ENCODE measurements at places on chromosomes 11 and 22.

DNA sequence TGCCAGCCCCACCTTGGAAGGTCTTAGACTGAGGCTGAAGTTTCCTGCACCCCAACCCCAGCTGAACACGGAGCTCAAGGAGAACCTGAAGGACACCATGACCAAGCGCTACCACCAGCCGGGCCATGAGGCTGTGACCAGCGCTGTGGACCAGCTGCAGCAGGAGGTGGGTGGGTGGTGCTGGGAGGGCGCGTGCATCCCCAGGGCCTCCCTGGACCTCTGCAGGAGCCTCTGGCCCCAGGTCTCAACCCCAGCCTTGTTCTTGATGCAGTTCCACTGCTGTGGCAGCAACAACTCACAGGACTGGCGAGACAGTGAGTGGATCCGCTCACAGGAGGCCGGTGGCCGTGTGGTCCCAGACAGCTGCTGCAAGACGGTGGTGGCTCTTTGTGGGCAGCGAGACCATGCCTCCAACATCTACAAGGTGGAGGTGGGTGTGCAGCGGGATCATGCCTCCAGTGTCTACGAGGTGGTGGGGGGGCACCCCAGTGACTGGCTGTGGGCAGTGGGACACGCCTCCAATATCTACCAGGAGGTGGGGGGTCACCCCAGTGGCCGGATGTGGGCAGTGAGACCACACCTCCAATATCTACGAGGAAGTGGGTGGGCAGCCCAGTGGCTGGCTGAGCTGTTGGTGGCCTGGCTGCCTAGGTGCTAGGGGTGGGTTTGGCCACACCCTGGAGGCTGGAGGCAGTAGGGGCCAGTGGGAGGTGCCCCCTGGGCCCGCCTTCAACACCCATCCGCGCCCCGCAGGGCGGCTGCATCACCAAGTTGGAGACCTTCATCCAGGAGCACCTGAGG is 4.6 kb downstream of the CD151 start:
- DNase-seq, result no peak

DNA sequence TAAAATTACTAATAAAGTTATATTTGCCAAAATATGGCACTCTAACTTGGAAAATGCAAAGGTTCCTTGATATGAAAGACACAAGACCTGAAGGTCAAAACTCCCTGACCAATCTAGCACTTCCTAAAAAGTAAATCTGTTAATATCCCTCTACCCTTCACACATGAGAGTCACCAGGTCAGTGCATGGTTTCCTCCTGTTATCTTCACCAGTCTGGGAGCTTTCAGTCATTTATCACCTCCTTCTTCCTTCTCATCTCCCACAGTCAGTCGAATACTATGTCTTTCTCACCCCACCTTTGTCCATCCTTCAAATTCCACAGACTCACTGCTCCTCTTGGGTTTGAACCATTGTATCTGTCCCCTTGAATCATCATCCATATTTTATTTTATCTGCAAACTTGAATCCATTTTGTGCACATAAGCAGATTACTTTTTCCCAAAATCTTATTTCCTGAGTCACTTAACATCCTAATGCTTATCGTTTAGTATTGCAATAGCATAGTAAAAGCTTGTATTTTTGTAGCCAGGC is 2.6 kb downstream of the HBE1 start:
- DNase-seq, result no peak

DNA sequence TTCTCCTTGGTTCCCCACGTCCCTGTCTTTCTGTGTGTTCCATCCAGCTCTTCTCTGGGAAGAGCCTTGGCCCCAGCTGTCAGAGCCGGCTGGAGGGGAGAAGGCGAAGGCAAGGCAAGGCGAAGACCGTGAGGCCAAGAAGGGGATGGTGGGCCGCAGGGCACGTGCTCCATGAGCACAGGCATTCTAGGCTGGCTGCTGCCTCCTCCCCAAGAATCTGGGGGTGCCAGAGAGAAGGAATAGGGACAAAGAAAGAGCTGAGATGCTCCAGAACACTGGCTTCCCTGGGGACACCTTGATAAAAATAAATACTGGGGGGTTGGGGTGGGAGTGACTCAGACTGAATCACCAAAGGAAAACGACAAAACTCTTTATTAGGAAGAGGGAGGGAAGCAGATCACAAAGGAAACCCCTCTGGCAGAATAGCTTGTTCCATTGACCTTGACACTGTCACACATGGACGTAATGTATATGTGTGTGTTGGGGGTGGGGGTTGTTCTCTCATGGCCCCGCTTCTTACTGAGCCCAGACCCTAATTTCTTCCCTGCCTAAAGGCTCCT is 52.5 kb downstream of the NECTIN1 start:
- DNase-seq, result no peak

DNA sequence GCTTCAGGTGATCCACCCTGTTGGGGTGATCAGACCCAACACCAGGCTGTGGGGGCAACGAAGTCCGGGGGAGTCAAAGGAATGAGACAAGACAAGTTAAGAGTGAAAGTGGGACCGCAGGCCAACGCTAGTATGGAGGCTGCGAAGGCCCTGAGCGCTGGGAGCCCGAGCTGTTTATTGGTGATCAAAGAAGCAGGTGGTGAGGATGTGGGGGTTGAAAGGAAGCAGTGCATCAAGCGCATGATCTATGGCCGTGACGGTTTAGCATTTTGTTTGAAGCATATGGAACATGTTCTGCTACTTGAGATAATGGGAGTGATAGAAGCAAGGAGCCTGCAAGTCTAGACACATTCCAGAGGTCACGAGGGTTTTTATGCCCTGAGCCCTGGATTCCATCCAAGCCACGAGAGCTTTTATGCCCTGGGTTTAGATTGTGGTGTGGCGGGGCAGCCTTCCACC is 49.5 kb downstream of the MCHR1 start:
- DNase-seq, result no peak

DNA sequence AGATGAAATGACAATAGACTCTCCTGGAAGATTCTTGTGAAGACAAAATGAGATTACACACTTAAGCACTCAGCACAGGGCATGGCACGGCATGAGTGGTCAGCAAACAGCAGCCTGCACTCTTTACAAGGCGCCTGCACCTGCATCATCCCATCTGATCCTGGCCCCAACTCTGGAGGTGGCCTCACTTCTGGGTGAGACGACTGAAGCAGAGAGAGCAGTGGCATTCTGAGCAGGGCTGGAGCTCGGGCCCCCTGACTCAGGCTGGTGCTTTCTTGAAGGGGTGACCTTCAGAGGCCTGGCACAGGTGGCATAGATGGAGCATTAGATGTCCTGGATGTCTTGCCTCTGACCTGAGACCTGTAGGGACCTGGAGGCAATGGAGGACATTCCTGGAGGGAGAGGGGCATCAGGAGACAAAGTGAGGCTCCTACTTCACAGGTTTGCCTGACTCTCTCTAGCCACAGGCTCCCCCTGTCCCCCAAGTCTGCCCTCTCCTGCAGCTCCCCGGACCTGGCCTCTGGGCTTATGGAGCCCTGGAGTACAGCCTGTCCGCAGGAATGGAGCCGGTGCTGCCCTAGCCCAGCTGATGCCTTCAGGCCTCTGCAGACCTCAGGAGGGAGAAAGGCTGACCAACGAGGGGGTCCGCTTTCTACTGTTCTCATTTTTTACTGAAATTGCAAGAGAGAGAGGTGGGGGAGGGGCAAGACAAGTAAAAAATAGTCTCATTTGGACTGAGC is 65.5 kb upstream of the THY1 start:
- DNase-seq, result no peak

Measured in suppressor macrophage treated with lipopolysaccharide for 1 hour (primary cell).